Caudate nucleus (tissue), 63 donors: ENCODE measurements at places on chromosomes 5 and 9.
A peak's percentile ranks its signal among the peaks of the same experiment; 100 is the strongest.

GRCh38 chr5:124713595-124713994, 32.8 kb downstream of the ZNF608 start:
- DNase-seq, result no peak

- DNase-seq, result no peak
Observed at GRCh38 chr5:159184236-159184635, 25.1 kb downstream of the RNF145 start.

GRCh38 chr5:140372971-140373487, 13.0 kb downstream of the SLC4A9 start:
- peak; percentile 62 for DNase-seq

- no peak for DNase-seq
Observed at GRCh38 chr5:155057626-155058025, 44.1 kb downstream of the KIF4B start.
